Frontal cortex (tissue), 4 donors: ENCODE measurements at places on chromosomes 1 and 21.

- DNase-seq, result no peak
Observed at GRCh38 chr1:228463009-228463558, 24.1 kb upstream of the RNF187 start.

GRCh38 chr1:8674481-8674880, 143.0 kb downstream of the RERE start:
- DNase-seq, result no peak

GRCh38 chr1:21764615-21765423, 18.1 kb downstream of the USP48 start:
- DNase-seq, result no peak

DNA sequence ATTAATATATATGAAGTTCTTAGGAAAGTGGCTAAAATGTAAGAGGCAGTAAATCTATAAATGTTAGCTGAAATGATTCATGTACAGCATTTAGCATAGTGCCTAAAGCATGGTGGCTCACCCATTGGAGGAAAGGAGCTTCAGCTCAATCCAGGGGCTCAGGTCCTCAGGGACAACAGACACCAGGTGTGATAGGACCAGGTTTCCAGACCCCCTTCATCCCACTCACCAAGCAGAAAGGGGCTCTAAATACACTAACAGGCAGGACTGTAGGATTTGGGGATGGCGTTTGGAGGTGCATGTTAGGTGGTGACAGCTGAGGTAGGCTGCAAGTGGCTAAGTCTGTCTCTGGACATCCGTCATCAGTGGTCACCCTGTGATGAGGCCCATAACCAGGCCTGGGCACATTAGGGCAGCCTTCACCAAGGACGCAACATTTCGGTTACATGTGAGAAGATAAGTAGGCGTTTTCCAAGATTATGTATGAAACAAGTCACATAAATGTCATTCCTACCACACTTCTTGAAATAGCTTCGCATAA, 233.1 kb downstream of the C1orf94 start:
- DNase-seq, result no peak

DNA sequence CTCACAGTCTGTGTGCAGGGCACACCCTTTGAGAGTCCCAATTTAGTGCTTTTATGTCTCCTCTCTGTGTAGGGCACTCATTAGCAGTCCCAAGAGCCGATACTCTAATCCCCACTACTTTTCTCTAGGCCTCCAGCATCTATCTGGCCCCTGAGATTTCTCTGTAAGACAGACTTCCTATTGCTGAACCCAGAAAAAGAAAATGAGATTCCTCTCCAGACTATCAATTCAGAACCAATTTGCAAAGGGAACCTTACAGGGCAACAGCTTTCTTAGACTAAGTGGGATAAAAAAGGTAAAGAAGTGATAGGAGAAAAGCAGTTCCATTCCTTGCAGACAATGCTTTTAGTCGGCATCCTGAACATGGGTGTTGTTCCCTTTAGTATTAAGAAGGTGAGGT, 172.2 kb downstream of the EDEM3 start:
- no peak for DNase-seq

DNA sequence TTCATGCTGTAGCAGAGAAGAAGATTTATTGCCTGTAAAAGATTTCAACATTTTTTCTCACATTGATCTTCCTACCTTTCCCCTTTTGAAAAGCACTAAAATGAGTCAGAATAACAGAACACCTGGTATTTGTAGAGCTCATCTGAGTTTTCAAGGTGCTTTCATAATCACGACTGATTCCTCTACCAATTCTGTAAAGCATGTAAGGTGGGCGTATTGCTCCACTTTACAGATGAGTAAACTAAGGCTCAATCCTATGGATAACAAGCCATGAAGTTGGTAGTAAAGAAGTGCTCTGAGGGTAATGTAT, 227.9 kb upstream of the KIAA0040 start:
- DNase-seq, result no peak

GRCh38 chr1:233518344-233518743, 95.6 kb upstream of the KCNK1 start:
- no peak for DNase-seq

- no peak for DNase-seq
Observed at GRCh38 chr1:82632155-82632554, 831.4 kb downstream of the ADGRL2 start.

- no peak for DNase-seq
Observed at GRCh38 chr1:232667778-232668165, 37.8 kb upstream of the SIPA1L2 start.

DNA sequence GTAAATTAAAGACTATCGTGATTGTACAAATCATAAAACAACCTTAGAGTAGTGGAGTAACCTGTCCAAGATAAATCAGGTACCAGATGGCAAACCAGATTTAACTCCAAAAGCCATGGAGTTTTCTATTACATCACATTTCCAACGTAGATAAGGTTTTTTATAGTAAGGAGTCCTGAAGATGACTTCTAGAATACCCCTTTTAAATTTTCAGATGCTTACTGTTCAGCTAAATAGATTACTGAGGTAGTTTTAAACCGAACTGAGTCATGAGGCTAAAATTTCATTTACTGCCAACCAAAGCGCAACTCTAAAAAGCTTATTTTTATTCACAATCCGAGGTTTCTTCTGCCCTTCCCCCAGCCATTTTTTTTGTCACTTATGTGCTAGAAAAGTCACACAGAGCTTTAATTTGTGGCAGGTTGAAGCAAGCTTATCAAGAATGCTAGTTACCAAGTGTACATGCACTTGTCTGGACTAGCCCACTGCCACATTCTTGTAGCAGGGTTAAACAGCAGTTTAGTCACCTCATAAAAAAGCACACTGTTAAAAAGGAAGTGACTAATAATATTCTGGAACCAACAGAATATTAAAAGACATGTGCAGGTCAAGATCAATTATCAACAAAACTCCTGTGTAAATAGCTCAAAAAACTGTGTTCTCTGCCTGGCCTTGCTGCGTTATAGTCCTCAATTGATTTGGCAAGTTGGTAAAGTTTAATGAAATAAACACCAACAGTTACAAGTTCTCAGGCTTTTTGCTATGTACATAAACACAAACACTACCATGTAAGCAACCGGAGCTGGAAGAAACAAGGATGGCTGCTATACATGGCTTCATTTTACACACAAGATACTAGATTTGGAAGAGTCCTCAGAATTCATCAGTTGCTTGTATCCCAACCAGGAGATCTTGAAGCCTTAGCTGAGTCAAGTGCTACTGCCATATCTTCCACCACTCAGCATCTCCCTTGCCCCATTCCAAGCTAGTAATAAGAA, 180.3 kb upstream of the DMRTA2 start:
- DNase-seq, result no peak

- no peak for DNase-seq
Observed at GRCh38 chr1:167387251-167387910, 130.9 kb downstream of the CD247 start.

DNA sequence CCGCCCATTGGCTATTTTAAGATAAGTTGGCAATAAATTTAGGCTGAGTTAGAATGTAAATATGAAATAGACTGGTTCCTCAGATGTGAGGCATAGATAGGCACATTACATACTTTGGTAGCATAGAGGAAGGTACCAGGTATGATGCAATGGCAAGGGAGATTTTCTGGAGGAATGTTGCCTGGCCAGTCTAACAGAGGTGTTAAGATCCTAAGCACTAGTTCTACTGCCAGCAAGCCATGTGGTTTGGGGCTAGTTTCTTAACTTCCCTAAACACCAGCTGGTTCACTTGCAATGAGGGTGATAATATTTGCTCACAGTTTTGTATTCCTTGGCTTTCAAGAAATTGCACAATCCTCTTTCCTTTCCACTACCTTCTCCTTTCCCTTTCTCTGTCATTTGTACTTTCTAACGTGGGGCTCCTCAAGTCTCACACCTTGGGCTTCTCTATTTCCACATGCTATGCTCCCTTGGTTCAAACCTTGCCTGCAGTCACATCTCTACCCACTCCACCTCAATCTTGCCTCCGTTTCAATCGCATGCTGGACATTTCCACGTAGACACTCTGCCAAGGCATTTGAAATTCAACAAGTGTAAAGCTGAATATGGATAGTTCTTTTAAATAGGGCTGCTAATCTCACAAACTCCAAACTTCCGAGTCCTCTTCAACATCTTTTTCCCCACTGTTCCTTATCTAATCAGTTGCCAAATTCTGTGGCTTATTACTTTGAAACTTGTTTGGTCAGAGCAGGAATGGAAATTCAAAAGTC, 4.7 kb upstream of the CD55 start:
- DNase-seq, result no peak
